Activated T-cell treated with anti-CD3 and anti-CD28 coated beads, Interleukin-2, amount 50 U/mL, for 72 hours (primary cell): ENCODE measurements at places on chromosomes 5 and 9.

DNA sequence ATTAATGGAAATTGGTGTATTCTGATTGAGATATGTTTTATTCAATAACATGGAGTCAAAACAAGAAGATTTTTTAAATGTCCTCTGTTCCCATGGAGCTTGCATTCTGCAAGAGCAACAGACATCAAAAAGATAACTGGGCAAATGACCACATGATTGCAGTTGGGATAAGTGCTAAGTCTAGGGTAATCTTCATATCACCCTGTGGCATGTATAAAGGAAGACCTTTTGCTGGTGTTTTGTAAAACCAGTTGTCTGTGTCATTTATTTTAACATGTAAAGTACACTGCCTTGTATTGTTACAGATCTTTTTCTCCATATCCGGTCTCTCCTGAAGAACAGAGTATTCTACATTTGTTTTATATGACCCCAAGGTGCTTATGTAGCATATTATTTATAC, 44.0 kb downstream of the PTCD2 start:
- no peak for DNase-seq

DNA sequence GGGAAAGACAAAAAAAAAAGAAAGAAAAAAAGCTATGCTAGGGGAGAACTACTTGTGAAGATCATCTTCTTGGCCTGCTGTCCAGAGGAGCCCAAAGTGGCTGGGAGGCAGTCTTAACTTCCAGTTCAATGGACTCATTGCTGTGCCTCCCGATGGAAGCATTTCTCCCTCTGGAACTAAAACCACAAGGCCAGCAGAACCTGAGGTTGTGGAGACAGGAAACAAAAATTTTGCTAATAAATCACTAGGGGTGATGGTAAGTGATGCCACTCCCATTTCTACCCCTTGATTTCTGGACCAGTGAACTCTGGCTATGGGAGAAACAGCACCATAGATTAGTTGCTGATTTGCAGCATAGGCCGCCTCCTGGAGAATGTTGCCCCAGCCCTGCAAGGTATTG, 123.4 kb upstream of the NFIL3 start:
- no peak for DNase-seq

- no peak for DNase-seq
Measured at GRCh38 chr9:71756753-71757152, 11.6 kb downstream of the CEMIP2 start.

- no peak for DNase-seq
Measured at GRCh38 chr5:83244516-83244915, 167.2 kb downstream of the XRCC4 start.

DNA sequence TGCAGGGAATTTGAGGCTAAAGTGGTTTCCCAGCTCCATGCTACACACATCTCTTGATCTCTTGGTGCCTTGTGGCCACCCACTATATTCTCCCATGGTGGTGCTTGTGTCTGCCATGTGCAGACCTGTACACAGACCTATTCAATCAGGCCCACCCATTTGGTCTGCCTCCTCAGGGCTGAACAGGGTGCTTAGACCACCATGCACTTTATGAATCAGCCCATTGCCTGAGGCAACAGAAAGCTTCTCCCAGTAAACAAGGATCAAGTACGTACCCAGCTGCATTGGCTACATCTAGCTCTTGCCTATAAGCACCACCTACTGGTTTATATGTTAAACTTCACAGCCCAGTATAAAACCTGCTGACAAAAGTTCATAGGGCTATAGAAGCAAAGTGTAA, 664.3 kb upstream of the EDIL3 start:
- DNase-seq = no peak

- no peak for DNase-seq
Measured at GRCh38 chr5:94888674-94889073, 270.2 kb downstream of the SLF1 start.

- DNase-seq = no peak
Measured at GRCh38 chr9:36029765-36030528, 6.8 kb upstream of the RECK start.

GRCh38 chr5:134580001-134580460, 52.6 kb downstream of the SAR1B start:
- DNase-seq = no peak

GRCh38 chr5:115818821-115819220, 2.4 kb upstream of the CDO1 start:
- DNase-seq = no peak
